ENCODE measurements at places on chromosomes 7 and 10. TPM values are rescaled to one million over a fixed set of nuclear protein-coding genes. Genes with fewer than 3 reads are reported as not detected.

DNA sequence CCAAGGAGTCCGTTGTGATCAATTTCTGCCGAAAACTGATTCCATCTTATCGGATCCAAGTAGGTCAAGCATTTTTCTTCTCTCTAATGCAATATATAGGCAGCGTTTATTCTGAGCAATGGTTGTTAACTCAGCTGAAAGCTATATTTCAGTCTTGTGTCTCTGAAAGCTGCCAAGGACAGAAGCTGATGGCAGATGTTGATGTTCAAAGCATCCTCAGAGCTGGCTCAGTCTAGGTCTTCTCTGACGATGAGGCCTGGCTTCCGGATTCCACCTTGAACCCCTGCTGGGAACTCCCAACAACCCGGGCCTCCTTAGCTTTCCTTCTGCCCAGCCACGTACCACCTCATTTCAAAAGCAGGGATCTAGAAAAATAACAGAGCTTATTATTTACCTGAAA lies 863.6 kb downstream of the NRG3 start:
- DNase-seq, result no peak

- no peak for DNase-seq
Measured at GRCh38 chr7:46286957-46287356, 365.9 kb upstream of the IGFBP3 start.

POLL gene
- polyA plus RNA-seq, result 53.8 TPM

AGK gene
- 4.6 TPM for polyA plus RNA-seq

- no peak for DNase-seq
Measured at GRCh38 chr7:130210181-130210935, 2.7 kb downstream of the SSMEM1 start.

DNA sequence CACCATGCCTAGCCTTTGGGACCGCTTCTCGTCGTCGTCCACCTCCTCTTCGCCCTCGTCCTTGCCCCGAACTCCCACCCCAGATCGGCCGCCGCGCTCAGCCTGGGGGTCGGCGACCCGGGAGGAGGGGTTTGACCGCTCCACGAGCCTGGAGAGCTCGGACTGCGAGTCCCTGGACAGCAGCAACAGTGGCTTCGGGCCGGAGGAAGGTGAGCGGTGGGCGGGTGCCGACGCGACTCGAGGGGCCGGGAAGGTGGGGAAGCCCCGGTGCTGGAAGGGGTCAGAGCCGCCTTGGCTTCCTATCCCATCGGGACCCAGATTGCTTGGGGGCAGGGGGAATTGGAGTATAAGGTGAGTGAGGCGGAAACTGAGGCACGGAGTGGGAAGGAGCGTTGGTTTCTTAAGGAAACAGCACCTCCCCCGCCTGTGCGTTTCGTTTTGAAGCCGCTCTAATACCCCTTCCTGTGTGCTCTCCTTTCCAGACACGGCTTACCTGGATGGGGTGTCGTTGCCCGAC lies 547 bp downstream of the DDIT4 start:
- DNase-seq, result no peak

DNA sequence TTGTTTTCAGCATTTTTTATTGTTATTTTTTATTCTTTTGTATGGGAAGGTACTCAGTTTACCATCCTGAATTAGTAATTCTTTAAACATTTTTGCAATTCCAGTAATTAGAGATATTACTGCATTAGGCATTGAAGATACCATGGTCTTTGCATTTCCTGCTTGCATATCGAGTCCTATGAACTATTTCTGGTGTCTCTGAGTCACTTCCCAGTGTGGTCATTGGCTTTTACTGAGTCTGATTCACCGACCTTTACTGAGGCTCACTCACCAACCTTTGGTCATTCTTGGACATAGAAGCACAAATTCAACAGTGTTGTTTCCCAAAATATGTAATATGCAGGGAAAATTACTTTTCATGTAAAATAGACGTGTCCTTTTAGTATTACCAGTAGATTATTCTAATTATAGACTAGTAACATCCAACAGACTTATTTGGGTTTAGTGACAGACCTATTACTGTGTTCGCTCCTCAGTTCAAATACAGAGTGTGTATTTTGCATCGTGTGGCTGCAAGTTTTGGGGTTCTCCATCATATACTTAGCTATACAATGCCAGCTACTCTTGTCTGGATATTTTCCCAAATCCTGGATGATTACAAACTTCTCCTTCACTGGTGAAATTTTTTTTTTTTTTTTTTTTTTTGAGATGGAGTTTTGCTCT lies 180.7 kb upstream of the PRSS1 start:
- DNase-seq, result no peak

- no peak for DNase-seq
Measured at GRCh38 chr7:96397936-96398598, 76.2 kb upstream of the SLC25A13 start.

- no peak for DNase-seq
Measured at GRCh38 chr10:24240041-24240751, 31.3 kb downstream of the KIAA1217 start.

HTR5A gene
- not detected for polyA plus RNA-seq

DNA sequence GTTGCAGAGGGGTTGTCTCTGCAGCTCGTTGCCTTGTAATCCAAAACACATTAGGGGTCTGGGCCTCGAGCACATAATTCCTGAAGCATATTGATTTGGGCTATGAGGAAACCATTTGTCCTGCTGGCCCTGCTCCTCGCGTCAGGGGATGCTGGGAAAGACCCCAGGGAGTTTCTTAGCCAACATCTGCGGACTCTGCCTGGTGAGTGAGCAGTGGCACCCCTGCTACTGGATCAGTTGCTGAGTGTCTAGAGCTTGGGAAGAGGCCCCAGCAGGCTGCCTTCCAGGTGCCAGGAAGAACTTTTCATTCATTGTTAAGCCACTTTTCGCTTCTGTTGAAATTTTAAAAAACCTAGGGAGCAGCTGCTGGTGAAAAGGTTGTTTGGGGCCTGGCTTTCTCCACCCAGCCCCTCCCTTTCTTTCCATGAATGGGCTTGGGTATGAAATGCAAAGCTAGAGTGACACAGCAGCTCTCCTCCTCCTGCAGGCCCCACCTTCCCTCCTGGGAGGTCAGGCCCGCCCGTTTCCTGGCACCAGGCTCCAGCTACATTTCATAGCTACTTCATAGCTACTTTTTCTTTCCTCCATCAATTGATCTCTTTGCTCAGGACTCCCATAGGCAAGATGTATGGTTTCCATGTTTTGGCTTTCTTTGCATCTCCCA lies 26.8 kb downstream of the TACR2 start:
- peak; percentile 73 for DNase-seq

- DNase-seq, result no peak
Measured at GRCh38 chr7:122790591-122790990, 87.9 kb upstream of the RNF148 start.

ARHGEF35 gene
- polyA plus RNA-seq, result 4.7 TPM

ITIH2 gene
- polyA plus RNA-seq, result not detected

- no peak for DNase-seq
Measured at GRCh38 chr10:21184216-21184615, 287.1 kb upstream of the NEBL start.

DNA sequence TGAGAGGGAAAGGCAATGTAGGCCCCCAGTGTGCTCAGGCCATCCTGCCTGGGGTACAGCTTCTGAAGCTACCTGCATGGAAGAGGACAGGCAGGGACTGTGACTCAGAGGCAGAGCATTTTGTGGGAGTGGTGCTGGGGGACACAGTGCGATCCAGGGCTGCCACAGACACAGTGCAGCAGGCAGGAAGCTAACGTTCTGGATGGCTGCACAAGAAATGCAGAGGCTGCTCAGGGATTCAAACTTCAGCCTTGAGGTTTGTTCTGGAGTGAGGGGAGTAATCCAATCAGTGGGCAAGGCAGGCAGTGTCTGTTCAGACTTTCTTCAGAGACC lies 648.0 kb upstream of the IGFBP3 start:
- DNase-seq, result no peak

JAKMIP3 gene
- polyA plus RNA-seq, result 0.36 TPM

- no peak for DNase-seq
Measured at GRCh38 chr10:75019370-75019769, 92.1 kb upstream of the SAMD8 start.

TMEM229A gene
- polyA plus RNA-seq, result not detected

ADRA2A gene
- polyA plus RNA-seq, result 0.13 TPM

DNA sequence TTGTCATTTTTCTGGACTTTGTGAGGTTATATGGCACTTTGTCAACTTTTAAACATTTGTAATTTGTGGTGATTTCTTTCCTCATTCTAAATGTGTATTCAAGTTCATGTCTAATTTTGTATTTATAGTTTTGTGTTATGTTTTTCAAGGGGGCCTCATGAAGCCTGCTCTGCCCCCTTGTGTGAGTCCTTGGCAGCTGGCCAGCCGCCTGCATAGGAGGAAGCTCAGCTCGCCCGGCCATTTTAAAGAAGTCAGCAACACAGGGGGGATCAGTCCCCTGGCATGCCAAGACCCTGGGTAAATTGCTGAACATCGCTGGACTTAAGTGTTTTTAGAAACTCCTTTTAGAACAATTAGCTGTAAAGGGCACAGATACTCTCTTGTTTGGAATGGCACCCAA lies 123.0 kb downstream of the ANLN start:
- DNase-seq, result no peak

GRCh38 chr10:21604651-21605050 lies 70.6 kb downstream of the MLLT10 start:
- DNase-seq, result no peak

DNA sequence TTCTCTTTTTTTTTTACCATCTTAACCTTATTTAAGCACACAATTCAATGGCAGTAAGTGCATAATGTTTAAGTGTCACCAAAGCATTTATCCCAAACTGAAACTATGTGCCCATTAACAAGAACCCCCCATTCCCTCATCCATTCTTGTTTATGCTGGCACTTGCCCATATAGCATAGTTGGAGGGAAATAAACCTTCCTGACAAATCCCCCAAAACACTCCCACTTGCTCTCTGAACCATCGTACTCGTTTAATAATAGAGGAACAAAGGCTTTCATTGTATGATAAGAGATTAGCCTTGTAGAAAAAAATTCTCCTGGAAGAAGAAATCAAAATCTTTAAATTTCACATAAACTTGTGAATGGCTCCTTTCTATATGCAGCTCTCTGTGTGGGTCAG lies 26.4 kb upstream of the KCNMA1 start:
- no peak for DNase-seq

GRCh38 chr10:79178614-79179163 lies 109.9 kb downstream of the ZMIZ1 start:
- DNase-seq, result no peak

MORN4 gene
- 8.8 TPM for polyA plus RNA-seq
